ENCODE measurements at places on chromosomes 11 and 22.

GRCh38 chr22:24504956-24505736, 10.0 kb downstream of the UPB1 start:
- DNase-seq, result peak; percentile 8

- peak; percentile 51 for DNase-seq
These were observed 10.4 kb upstream of the SLCO2B1 start for GRCh38 chr11:75140269-75141138.

- no peak for DNase-seq
These were observed 4.4 kb downstream of the BCL9L start for GRCh38 chr11:118921121-118921928.

DNA sequence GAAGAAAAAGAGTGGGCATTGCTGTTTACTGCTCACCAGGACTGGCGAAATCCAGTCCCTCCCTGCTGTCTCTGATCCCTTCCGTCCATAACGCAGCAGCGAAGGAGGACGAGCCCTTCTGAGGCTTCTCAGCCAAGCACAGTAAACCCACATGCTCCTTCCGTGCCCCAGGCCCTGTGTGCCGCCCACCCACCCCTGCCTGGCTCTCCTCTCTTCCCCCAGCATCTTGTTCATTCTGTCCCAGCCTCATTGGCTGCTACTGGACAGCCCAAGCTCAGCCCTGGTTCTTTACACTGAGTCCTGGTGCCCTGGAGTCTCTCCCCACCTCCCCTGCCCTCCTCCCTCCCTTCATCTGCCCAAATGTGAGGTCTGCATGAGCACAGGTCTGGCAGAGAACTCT, 559.7 kb downstream of the BRD1 start:
- DNase-seq, result no peak

GRCh38 chr22:24289114-24289513, 18.5 kb downstream of the SPECC1L start:
- DNase-seq, result no peak

GRCh38 chr22:30452861-30453260, 19.0 kb downstream of the SEC14L3 start:
- no peak for DNase-seq

GRCh38 chr22:44401783-44402110, 89.0 kb upstream of the SHISAL1 start:
- DNase-seq, result no peak

DNA sequence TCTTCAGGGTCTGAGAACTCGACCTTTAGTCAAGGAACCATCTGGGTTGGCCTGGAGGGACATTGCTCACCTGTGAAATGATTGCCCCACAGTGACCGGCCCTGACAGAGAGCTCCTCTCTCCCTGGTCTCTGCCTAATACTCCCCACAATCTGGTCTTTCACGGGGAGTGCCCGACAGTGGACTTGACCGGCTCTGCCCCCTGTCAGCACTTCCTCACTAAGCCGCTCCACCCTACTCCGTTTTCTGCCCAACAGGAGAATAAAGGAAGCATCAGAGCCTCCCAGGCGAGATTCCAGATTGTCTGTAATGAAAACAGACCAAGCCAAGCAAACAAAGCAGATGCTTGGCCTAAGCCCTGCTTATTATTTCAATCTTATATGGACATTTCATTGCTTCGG, 87.8 kb downstream of the FBXO7 start:
- DNase-seq, result no peak

DNA sequence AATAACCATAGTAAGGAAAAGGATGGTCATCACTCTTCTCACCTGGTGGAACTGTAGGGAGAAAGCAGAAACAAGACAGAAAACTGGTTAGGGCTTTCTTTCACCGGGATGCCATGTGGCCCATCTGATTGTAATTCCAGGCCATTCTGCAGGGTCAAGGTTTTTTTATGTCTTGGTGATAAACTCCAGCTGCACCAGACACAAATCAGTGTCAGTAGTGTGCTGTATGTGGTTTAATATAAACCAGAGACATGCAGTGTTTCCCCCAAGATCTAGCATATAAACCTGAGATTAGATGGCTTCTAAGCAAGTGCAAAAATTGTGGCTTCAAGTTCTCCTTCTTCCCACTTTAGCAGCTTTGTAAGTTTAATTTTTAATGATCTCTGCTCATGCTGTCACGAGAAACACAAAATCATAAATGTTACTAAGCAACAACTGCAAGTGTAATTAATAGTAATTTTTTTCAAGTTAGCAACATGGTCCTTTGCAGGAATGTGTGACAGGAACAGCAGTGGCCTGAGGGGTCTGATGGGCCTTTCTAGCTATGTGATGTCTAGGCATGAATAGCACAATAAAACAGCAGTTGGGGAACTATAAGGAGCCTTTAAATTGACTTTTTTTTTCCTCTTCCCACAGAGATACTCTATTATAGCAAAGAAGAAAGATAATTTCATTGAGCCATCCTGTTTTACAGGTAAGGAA, 41.6 kb downstream of the BDNF start:
- no peak for DNase-seq

DNA sequence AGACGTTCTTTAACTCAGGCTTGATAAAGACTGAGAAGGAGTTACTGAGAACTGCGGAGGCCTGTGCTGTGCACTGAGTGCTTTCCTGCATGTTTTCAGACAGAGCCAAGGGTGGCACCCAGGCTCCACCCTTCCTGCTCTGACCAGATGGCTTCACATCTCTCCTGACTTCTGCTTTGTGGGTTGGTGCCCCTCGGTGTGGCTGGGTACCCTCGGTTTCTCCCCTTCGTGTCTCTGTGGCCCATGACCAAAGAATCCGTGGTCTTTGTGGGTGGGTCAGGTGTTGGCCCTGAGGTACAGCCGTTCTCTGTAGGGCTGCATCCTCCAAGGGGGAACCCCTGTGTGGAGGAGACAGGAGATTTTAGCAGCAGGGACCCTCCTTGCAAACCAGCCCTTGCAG, 34.3 kb downstream of the GRIK4 start:
- DNase-seq, result no peak

GRCh38 chr11:69403556-69404215, 77.8 kb upstream of the LINC01488 start:
- DNase-seq, result no peak

- DNase-seq, result no peak
These were observed 16.4 kb downstream of the RPL27A start for GRCh38 chr11:8698917-8699441.

DNA sequence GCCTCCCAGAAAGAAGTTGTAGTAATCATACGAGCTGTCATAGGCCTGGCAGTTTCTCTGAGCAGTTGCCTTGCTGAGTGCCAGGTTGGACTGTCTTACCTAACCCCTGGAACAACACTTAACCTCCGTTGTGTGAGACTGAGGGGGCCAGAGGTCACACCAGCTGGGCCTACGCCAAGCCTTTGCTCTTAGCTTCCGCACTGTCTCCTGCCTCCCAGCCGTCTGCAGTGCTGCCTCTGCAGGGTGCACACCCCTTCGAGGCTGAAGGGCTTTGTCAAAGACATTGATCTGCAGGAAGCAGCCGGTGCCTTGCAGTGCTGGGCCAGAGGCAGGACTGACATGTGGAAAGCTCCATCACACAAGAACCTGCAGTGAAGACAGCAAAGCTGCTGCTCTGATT, 16.7 kb downstream of the TAB1 start:
- DNase-seq, result no peak

DNA sequence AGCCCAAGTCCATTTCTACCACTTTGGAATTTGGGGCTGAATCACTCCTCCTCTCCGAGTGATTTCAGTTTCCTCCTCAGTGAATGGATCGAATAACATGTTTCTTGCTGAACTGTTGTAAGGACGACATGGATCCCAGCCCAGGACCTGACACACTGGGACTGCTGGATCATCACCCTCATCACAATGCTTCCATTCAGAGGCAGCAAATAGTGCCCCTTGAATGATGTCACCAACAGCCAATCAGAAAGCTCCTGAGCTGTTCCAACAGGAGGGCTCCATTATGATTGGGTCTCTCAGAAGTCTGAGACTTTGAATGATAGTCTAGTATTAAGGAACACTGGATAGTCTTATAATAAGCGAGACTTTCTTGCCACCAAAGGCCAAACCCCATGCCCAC, 158.9 kb downstream of the MYO18B start:
- no peak for DNase-seq

GRCh38 chr11:12150831-12151382, 40.5 kb downstream of the MICAL2 start:
- DNase-seq, result no peak

DNA sequence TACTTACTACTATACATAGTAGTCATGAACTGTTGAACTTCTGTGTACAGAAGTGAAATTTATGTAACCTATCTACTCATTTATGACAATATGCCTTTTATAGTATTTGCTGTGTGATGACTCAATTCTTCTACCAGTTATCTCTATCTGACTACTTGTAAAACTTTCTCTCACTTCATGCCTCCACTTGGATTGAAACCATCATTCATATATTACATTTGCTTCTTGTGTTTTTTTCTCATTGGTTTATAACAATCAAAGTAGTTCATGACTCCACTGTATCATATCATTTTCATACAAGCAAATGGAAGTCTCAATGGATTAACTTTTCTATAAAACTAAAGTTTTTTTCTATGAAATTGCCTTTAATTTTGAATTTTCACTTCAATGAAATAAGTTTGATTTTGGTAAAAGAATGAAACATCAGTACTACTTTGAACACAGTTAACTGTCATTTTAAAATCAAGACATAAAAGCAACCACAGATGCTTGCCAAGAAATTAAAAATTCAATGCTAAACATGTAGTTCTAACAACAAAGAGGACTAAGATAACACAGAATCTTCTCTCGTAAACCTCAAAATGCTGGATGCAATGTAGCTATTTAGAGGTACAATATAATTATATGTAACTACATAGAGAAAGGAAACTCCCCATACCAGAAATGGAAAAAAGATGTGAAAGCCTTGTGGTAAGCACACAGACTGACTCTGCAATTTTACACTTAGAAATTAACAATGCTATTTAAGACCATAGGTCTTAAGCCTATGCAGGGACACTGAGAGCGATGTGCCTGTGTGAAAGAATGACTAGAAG, 27.6 kb upstream of the EXPH5 start:
- DNase-seq, result no peak

GRCh38 chr11:10386361-10386760, 68.7 kb upstream of the AMPD3 start:
- no peak for DNase-seq

DNA sequence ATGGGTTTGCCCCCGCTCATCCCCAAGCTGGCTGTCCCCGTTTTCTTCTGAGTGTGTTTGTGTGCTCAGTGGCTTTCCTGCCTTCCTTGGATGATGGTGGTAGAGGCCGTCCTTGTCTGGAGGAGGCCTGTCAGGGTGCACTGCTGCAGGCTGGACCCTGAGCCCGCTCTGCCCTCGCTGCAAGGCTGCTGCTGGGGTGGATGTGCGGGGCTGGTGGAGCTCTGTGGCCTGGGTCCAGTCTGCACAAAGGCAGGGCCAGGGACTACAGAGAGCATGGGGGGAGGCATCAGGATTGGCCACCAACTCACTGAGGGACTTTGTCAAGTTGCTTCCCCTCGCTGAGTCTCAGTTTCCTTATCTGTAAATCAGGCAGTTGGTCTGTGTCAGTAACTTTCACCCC, 275.0 kb downstream of the KIRREL3 start:
- DNase-seq, result no peak

DNA sequence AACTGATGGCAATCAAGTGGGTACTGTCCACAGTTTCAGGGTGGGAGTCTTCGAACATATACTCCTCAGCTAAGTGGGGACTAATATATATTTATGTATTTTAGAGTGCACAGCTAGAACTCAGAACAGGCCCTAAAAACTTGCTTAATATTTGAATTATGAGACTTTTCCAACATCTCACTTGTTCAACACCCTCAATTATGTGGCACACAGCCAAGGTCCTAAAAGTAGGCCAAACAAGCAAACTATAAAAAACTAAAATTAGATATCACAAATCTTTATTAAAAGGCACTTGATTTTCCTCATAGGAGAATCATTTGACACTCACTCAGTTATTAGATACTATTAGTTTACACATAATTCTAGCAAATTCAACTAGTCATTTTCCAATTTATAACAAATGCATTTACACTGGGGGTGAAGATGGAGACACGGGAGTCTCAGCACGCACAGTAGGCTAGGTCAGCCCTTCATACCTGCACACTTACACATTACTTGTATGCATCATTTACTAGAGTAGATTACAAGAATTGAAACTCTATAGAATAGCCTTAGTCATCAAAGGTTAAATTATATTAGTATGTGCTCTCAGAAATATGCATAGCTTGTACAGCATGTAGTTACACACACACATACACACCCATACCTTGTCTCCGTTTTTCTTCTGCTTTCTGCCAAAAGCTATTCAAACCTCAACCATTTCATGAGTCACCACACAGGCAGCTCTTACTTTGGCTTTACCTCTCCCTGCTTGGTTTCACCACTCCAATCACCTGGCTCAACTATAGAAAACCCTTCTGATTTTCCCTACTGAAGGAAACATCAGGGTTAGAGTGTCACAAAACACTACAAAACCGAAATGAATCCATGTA, 171.5 kb downstream of the SBF2 start:
- DNase-seq, result no peak

DNA sequence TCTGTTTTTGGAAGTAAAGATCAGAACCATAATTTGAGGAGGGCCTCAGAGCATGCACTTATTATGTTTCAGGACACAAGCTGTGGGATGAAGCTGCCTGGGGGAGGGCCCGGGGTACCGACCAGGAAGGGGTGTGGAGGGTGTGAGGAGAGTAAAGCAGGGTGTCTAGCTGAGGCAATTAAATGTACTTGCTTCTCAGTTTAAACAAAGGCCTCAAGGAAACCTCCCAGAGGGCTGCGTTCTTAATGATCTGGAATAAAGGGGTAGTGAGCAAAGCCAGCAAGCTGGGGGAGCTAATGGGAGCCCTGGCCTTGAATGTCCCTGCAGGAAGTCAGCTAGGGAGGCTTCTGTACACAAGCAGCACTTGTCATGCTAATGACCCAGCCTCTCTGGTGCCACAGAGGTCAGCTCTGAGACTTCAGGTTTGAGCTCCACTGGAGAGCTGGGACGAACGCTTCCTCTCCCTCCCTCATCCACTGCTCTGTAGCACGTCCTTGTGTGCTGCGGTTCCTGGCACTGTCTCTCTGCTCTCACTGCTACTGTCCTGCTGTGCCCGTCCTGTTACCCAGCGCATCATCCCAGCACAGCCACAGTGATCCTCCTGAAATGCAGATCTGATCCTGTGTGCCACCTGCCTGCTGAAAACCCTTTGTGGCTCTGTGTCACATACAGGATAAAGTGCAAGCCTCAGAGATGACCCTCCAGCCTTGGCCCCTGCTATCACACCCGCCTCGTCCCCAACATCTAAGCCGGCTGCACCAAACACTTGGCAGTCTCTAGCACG, 159.7 kb downstream of the DBX1 start:
- peak; percentile 90 for DNase-seq

- no peak for DNase-seq
These were observed 313.9 kb downstream of the TMEM135 start for GRCh38 chr11:87351676-87352075.

GRCh38 chr22:27310966-27311697, 490.4 kb downstream of the MN1 start:
- no peak for DNase-seq
